ENCODE measurements at places on chromosomes 5 and 9. TPM values are rescaled to one million over a fixed set of nuclear protein-coding genes. Genes with fewer than 3 reads are reported as not detected.
A peak's percentile ranks its signal among the peaks of the same experiment; 100 is the strongest.

Gene TMOD1
- total RNA-seq, result 2.0 TPM

Gene RNF208
- 1.8 TPM for total RNA-seq

Gene ANKRD18A
- 0.52 TPM for total RNA-seq

DNA sequence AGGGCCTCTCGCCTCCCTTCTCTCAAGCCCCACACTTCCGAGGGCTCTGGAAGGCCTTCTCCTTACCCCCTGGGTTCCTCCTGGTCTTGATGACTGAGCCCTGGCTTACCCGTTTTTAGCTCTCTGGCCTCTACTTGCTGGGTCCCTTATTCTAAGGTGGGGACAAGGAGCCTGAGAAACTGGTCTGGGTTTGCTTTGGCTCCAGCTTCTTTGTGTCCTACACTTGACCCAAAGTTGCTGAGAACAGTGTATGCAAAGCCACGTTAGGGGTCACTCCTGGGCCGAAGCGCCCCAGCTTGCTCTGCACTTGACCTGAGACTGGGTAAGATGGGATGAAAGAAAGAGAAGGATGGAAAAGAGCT, 788 bp downstream of the ZNF346 start:
- no peaks in the 10 kb centered on the region for H3K27me3 ChIP-seq
- peak overlapping the region; percentile 90 for H3K27ac ChIP-seq
- H3K4me1 ChIP-seq, result peaks cover 12% of the 10 kb centered on the region
- peak overlapping the region; percentile 76 for H3K4me3 ChIP-seq

- no peak overlapping the region for H3K27ac ChIP-seq
- no peaks in the 10 kb centered on the region for H3K4me1 ChIP-seq
- H3K27me3 ChIP-seq, result no peaks in the 10 kb centered on the region
- DNase-seq, result peak; percentile 11
Measured at GRCh38 chr5:133888625-133888991, 79.8 kb downstream of the C5orf15 start.

Data from spleen (tissue), 13 donors.